A549 treated with GW870086 at 1 μM for 4 hours (cell line): ENCODE measurements at places on chromosomes 4 and X. TPM values are rescaled to one million over a fixed set of nuclear protein-coding genes. Genes with fewer than 3 reads are reported as not detected.

Gene SCML2
- 6.6 to 8.9 TPM (median 7.5 TPM) in 5 replicates for total RNA-seq

Gene HSFX2
- total RNA-seq = 0.17 to 0.29 TPM (median 0.22 TPM) in 3 of 5 replicates, not detected in the others

Gene WDR1
- 184 to 221 TPM (median 209 TPM) in 5 replicates for total RNA-seq

Gene MAN2B2
- 8.1 to 10.5 TPM (median 9.4 TPM) in 5 replicates for total RNA-seq

Gene GPR82
- total RNA-seq = not detected in 5 replicates

Gene MAGEA10
- total RNA-seq = 0.07 to 0.22 TPM in 2 of 5 replicates, not detected in the others

Gene ATOH1
- not detected in 5 replicates for total RNA-seq

Gene SMIM43
- total RNA-seq = 0.23 to 0.49 TPM (median 0.28 TPM) in 5 replicates

Gene HELQ
- 4.0 to 5.9 TPM (median 5.5 TPM) in 5 replicates for total RNA-seq

Gene VEGFD
- 0.27 to 0.42 TPM (median 0.29 TPM) in 5 replicates for total RNA-seq

Gene CAPN6
- total RNA-seq = not detected in 5 replicates

Gene MAGEA11
- total RNA-seq = 0.07 TPM in 1 of 5 replicates, not detected in the others

Gene PDE6B
- total RNA-seq = not detected in 5 replicates

Gene ADGRG4
- not detected in 5 replicates for total RNA-seq

Gene CYLC1
- not detected in 5 replicates for total RNA-seq

Gene OPN1MW2
- total RNA-seq = not detected in 5 replicates

Gene TSPAN5
- total RNA-seq = 13.5 to 17.4 TPM (median 16.8 TPM) in 5 replicates

Gene GPC4
- 0.03 to 0.05 TPM in 2 of 5 replicates, not detected in the others for total RNA-seq

Gene CLDN22
- total RNA-seq = not detected in 5 replicates

Gene RNF150
- 0.13 to 0.42 TPM (median 0.30 TPM) in 5 replicates for total RNA-seq

Gene GPR119
- not detected in 5 replicates for total RNA-seq
